Cardiac fibroblast (primary cell): ENCODE measurements at places on chromosomes 4 and X.

- peak; percentile 36 for DNase-seq
These were observed 734 bp downstream of the STOX2 start for GRCh38 chr4:183905593-183906488.

DNA sequence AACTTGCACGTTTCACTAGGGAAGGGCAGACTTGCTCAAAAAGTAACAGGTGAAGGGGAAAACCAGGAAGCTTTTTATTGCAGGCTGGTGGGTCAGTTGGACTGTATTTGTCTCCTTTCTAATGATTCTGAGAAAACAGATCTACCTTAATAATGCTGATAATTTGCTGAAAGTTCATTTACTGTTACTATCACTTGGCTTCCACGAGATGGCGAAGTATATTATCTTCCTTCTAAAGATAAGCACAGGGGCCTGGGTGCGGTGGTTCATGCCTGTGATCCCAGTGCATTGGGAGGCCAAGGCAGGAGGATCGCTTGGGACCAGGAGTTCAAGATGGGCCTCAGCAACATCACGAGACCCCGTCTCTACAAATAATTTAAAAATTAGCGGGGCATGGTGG, 16.4 kb downstream of the CCKAR start:
- no peak for DNase-seq

DNA sequence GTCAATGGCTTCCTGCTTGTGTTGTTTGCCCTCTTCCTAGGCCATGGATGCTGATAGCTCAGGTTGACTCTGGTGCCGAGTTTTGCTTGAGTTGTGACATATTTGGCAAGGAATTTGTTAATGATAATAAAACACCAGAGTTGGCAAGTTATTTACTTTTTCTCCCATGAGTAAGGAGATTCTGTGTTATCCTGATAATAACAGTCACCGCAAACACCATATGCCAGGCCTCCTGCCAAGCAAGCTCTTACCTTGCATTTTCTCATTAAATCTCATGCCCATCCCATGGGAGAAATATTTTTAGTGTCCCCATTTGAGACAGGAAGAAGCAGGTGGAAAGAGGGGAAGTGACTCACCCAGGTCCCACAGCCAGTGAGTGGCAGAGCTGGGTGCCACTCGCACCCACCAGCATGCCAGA, 67.4 kb upstream of the CLCN4 start:
- no peak for DNase-seq

DNA sequence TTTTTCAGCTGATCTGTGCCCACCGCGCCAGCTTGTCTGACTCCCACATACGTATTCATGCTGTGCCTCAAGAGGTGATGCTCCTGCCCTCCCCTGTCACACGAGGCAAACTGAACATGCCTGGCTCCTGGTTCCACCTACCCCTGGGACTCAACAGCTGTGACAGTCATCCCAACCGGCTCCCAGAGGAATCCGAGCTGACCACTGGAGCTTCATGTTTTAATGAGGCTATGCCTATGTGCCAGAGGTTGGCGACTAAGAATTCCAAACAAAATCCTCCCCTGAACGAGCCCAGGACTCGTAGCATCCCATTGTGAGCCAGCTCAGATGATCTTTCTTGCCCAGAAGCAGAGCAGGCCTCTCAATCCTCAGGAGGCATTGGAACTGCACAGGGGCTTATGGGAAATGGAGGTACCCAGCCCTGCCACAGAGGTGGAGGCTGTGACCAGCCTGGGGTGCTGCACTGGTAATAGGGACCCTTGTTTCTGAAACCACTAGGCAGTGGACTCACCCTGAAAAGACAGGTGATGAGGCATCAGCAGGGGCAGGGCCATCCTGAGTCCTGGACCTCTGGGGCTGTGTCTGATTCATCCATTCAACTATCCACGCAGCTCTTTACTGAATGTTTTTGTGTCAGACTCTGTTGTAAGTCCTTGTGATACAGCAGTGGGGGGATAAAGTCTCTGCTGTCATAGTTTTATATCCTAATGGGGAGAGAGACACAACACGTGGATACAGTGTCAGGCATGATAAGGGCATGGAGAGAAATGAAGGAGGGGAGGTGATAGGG, 325.0 kb downstream of the EVC2 start:
- DNase-seq = no peak

GRCh38 chr4:74120086-74120485, 21.1 kb upstream of the CXCL2 start:
- no peak for DNase-seq

- peak; percentile 89 for DNase-seq
These were observed 48.0 kb upstream of the HDAC8 start for GRCh38 chrX:72620550-72621145.

- peak; percentile 18 for DNase-seq
These were observed 116.0 kb upstream of the PUDP start for GRCh38 chrX:7263961-7264360.

- DNase-seq = no peak
These were observed 116.3 kb upstream of the TEX13C start for GRCh38 chrX:125203365-125203736.

GRCh38 chr4:185728893-185729292, 83.1 kb downstream of the SORBS2 start:
- no peak for DNase-seq

GRCh38 chrX:133151336-133151735, 54.4 kb upstream of the USP26 start:
- no peak for DNase-seq

DNA sequence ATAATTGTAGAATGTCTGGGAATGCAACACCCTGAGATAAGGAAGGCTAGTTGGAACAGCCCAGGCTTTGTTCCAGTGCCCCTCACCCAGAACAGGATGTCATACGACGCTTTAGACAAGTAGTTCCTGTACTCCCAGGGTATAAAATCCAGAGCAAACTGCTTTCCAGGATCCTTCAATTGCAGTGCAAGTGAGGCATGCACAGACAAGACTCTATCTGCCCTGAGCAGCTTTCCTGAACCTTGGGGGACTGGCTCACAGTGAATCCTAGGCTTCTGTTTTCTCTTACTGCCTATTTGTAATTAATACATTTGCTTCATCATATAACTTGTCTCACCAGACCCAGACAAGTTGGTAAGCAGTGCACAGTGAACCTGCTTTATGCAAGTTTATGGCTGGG, 48.4 kb upstream of the IL9R start:
- no peak for DNase-seq

GRCh38 chr4:48058617-48059530, 42.3 kb downstream of the NIPAL1 start:
- DNase-seq = no peak

- DNase-seq = peak; percentile 3
These were observed 84.5 kb upstream of the DKK2 start for GRCh38 chr4:107120661-107121060.

DNA sequence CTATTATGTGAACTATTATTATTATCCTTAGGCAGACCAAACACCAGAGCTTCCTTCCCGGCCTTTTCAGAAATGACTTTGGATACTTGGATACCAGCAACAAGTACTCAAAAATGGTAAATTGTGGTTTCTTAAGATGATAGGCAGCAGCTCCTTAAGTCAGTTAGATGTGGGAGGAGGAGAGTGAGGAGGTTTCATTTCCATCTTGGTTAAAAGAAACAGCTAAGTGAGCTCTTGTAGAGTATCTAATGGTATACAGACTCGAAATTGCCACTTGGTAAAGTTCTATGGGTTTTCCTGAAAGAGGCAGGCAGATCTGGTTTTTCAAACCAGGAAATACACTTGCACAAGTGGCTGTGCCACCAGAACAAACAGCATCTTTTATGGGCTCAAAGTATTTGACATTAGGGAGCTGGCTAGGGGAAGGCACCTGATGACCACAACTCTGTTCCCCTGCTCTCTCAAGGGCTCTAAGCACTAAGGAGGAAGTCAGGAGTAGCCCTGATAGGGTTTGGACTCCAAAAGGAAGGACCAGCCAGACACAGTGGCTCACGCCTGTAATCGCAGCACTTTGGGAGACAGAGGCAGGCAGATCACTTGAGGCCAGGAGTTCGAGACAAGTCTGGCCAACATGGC, 130.9 kb downstream of the TMEM164 start:
- no peak for DNase-seq

- DNase-seq = peak; percentile 69
These were observed 764 bp upstream of the MTHFD2L start for GRCh38 chr4:74157154-74157553.

- no peak for DNase-seq
These were observed 9.3 kb upstream of the LIMCH1 start for GRCh38 chr4:41528512-41529205.

- DNase-seq = no peak
These were observed 815.1 kb upstream of the POU3F4 start for GRCh38 chrX:82692991-82693390.

DNA sequence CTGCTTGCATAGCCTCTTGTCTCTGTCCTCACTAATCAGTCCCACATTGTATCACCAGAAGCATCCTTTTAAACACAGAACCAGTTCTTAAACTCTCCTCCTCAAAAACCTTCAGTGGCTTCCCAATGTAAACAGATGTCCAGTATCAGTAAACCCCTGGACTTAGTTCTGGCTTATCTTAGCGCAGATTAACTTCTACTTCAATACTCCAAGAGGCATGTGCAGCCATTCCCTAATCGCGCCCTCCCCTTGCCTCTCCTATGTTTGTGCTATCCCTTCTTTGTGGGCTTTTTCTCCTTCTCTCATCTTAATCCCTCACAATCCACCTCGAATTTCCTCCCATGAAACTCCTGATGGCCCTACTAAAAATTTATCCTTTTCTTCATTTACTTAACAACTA, 193.8 kb downstream of the FBXO8 start:
- DNase-seq = no peak

- no peak for DNase-seq
These were observed 35.5 kb upstream of the SLC4A4 start for GRCh38 chr4:71303287-71303686.

DNA sequence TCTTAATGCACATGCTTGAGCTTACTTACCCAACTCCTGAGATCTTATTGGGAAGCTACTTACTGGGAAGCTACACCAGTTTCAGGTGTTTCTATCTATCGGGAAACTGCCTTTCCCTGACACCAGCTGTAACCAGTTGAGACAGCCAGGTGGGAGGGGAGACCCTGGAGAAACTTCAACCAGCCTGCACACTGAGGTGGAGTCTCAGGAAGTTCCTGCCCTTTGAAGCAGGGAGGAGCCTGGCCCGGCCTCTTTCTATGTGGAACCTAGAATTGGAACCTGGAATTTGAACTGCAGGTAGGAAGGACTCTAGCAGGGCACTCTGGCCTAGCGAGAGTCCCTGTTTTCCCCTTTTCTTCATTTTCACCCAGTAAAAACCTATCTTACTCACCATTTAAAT, 425.8 kb upstream of the PABPC4L start:
- DNase-seq = no peak

DNA sequence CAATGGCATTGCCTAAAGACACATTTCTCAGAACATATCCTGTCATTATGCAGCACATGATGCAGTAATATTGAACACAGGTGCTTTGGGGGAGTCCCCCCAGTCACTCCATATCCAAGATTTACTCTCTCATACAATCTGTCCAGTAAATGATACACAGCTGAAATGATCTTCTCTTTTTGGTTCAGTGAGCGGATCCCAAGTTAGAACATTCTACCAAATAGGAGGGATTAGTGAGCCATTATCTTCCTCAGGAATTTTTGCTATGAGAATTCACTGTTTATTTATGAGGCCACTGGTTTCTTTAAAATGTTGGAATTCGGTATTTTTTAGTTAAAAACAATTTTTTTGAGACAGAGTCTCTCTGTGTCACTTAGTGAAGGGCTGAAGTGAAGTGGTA, 96.5 kb downstream of the TRAPPC11 start:
- DNase-seq = no peak

DNA sequence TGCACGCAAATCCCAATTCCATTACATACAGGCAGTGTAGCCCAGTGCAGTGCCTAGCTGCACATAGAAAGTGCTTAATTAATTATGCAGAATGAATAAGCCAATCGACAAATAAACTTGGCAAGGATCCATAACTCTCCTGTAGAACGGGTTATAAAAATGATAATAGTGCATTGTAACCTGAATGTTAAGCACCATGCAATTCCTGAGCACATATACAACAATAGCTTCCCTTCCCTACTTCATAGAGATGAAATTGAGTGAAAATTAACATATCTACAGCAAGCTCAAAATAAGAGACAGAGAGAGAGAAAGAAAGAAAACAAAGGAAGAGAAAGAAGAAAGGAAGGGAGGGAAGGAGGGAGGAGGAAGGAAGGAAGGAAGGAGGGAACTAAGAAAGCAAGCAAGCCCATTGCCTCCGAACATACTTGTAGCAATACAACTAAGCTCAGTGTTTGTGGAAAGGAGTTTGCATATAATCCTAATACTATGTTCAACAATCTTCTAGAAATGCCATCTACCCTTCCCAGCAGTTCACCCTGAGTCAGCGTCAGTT, 1074.0 kb upstream of the LCORL start:
- DNase-seq = no peak

- no peak for DNase-seq
These were observed 413.0 kb downstream of the MAPK10 start for GRCh38 chr4:85946821-85947220.

GRCh38 chrX:150159537-150159936, 203.6 kb upstream of the MAMLD1 start:
- no peak for DNase-seq

- DNase-seq = peak; percentile 43
These were observed 16.9 kb downstream of the SYNPO2 start for GRCh38 chr4:118905566-118905965.

- no peak for DNase-seq
These were observed 85.1 kb downstream of the APBB2 start for GRCh38 chr4:41129128-41129754.

- no peak for DNase-seq
These were observed 98.9 kb downstream of the SYTL5 start for GRCh38 chrX:38105216-38105725.

DNA sequence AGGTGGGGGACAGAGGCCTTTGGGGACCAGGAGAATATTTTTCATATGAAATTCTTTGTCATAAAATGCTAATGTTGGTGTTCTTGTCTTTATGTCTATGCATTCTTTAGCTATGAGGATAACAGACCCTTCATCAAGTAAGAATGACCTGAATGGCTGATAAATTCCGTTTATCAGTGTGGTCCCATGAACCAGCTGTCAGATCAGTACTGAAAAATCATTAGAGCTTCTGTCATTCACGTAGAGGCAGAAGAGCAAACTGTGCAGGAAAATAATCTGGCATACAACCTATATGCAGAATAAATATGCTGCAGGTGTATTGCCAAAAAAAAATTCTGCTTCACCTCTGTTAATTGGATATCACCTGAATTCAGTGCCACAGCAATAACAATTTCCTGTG, 828.6 kb downstream of the ADGRL3 start:
- DNase-seq = no peak

DNA sequence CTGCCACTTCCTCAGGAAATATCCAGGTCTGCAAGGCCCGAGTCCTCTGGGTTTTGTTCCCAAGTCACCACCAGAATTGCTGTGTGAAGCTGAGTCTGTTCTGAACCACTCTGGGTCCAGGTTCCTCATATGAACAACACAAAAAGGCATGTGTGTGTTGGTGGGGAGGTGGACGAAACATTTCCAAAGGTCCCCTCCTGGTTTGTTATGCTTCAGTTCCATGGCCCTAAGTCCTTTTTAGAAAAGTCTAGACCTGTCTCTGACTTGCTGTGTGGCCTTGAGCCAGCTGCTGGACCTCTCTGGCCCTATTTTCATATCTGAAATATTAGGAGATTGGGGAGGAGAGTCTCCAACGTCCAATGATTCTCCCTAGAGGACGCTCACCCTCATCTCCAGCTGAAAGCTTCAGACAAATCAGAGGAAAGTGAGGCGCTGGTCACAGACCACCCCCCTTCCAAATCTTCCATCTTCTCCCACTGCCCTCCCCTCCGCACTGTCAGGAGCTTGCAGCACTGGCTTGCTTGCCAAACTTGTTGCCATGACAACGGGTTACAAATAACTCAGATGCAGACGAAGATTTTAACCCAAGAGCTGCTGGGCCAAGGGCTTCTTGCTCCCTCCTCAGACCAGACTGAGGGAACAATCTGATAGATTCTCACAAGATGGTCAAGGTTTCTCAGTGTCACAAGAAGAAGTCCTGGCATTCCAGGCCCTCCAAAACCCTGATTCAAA, 64.5 kb downstream of the SMC1A start:
- peak; percentile 46 for DNase-seq
